Endothelial cell (in vitro differentiated cells): ENCODE measurements at places on chromosomes 5 and 9. TPM values are rescaled to one million over a fixed set of nuclear protein-coding genes. Genes with fewer than 3 reads are reported as not detected.

F12 gene
- total RNA-seq, result 1.4 TPM

OR1J4 gene
- total RNA-seq, result not detected

- no peaks in the 10 kb centered on the region for H3K36me3 ChIP-seq
- no peaks in the 10 kb centered on the region for H3K4me1 ChIP-seq
- H3K27ac ChIP-seq, result no peak overlapping the region
- H3K4me3 ChIP-seq, result no peak overlapping the region
- H3K27me3 ChIP-seq, result no peaks in the 10 kb centered on the region
- no peak for DNase-seq
These were observed 104.7 kb downstream of the KCTD16 start for GRCh38 chr5:144275329-144275728.

MZB1 gene
- total RNA-seq, result 0.38 TPM

TMEM232 gene
- total RNA-seq, result 3.1 TPM

ORM2 gene
- not detected for total RNA-seq

DNA sequence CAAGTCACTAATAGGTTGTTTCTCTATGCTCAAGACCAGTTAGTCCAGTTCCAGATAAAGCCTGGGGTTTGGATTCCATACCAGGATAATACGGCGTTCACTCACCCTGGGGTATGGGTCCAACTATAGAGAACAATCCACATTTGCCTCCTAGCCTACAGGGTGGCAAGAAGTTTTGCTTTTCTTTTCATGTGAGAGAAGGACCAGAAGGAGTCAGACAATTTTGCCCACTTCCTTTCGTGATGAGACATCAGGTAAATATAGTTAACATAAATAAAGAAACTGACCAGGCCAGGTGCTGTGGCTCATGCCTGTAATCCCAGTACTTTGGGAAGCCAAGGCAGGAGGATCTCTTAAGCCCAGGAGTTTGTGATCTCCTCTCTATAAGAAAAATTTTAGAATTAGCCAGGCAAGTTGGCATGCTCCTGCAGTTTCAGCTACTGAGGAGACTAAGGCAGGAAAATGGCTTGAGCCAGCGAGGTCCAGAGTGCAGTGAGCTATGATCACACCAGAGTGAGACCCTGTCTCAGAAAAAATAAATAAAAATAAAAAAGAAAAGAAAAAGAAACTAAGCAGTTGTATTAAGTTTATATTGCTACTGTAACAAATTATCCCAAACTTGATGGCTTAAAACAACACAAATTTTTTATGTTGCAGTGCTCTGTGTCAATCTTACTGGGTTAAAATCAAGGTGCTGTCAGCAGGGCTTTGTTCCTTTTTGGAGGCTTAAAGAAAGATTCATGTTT, 7.5 kb upstream of the REEP5 start:
- no peak for DNase-seq
- no peak overlapping the region for H3K27ac ChIP-seq
- no peaks in the 10 kb centered on the region for H3K27me3 ChIP-seq
- no peak overlapping the region for H3K4me3 ChIP-seq

PWWP2A gene
- total RNA-seq, result 49.2 TPM

DNA sequence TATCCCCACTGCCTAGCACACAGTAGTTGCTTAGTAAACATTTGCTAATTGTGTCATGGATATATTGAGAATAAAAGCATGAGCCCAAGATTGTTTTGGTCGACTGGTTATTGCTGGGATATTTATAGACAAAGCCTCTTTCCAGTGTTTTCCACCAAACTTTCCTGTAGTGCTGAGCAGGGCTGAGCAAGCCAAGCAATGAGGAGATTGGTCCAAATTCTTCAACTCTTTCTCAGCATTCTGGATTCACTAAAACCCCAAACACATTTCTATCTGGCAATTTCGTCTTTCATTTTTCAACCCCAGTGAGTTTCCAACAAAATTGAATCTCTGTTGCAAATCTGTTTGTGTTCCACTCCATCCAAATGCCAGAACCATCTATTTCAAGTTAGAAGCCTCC, 31.9 kb upstream of the TARS1 start:
- H3K27ac ChIP-seq, result no peak overlapping the region
- peaks cover 5% of the 10 kb centered on the region for H3K36me3 ChIP-seq
- no peak for DNase-seq

DNA sequence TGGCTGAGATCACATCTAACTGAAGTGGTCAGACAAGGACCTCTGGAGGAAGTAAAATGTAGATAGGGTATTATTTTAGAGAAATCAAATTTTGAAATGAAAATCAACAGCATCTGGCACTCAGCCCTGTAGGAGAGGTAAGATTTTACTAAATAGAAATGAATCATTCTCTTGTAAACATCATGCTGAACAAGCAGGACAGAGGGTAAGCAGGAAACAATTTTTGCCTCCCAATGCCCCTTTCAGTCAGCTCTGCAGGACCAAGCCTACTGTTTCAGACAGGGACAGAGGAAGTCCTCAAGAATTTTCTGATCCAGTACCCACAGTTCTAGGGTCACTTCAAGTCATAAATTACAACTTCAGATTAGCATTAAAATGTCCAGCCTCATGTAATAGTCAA, 190.1 kb downstream of the ESM1 start:
- no peaks in the 10 kb centered on the region for H3K36me3 ChIP-seq
- H3K4me3 ChIP-seq, result no peak overlapping the region
- H3K4me1 ChIP-seq, result no peaks in the 10 kb centered on the region
- peaks cover 2% of the 10 kb centered on the region for H3K27me3 ChIP-seq

SLC27A6 gene
- 0.28 TPM for total RNA-seq

TPRN gene
- 8.2 TPM for total RNA-seq

GPR151 gene
- total RNA-seq, result not detected

DNA sequence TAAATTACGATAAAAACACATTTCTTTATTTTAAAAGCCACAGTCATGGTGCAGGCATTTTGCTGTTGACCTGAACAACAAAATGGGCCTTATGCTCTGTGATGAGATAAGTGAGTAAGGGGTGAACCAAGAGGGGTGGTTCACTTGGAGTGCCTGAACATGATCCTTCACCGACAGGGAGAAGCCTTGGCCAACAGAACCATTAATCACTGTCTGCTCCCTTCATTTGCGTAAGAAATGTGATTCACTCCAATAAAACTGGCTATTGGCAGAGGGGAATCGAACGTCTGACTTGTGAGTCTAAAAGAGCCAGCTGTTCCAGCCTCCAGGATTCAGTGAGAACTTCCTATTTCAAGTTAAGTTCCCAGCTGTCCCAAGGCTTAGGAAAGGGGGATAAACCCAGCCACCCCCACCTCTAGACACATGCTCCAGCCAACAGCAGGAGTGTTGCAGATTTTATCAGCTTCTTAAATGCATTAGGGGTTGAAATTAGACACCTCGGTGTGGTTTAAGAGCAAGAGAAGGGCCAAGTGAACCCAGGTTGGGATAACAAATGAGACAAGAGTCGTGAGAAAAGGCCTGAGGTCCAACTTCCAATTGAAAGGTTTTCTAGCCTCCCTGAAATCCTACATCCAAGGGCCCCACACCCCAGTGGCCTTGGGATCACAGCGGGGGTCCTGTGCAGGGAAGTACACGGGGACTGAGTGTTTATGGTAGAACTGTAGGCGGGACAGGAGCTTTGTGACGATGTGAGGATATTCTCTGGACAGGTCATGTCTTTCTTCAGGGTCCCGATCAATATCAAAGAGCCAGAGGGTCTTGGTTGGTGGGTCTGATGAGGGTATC, 131.4 kb upstream of the LHFPL2 start:
- H3K27ac ChIP-seq, result no peak overlapping the region
- no peaks in the 10 kb centered on the region for H3K27me3 ChIP-seq
- H3K4me3 ChIP-seq, result no peak overlapping the region
- no peak for DNase-seq
- H3K36me3 ChIP-seq, result peaks cover 15% of the 10 kb centered on the region
- no peaks in the 10 kb centered on the region for H3K4me1 ChIP-seq

GRCh38 chr9:93911801-93912554, 43.2 kb downstream of the BARX1 start:
- H3K27me3 ChIP-seq, result peaks cover 9% of the 10 kb centered on the region
- H3K27ac ChIP-seq, result no peak overlapping the region
- H3K4me3 ChIP-seq, result no peak overlapping the region
- peaks cover 2% of the 10 kb centered on the region for H3K36me3 ChIP-seq

GRCh38 chr5:141260458-141261237, 15.5 kb downstream of the PCDHB15 start:
- H3K4me3 ChIP-seq, result peak overlapping the region; percentile 45
- H3K27me3 ChIP-seq, result peaks cover 2% of the 10 kb centered on the region
- H3K36me3 ChIP-seq, result peaks cover 59% of the 10 kb centered on the region
- no peak overlapping the region for H3K27ac ChIP-seq
- no peak for DNase-seq
